Aorta (tissue), 5 donors: ENCODE measurements at places on chromosomes 11 and 22. TPM values are rescaled to one million over a fixed set of nuclear protein-coding genes. Genes with fewer than 3 reads are reported as not detected.

- no peak for DNase-seq
Measured at GRCh38 chr11:2471048-2471803, 26.4 kb downstream of the KCNQ1 start.

DNA sequence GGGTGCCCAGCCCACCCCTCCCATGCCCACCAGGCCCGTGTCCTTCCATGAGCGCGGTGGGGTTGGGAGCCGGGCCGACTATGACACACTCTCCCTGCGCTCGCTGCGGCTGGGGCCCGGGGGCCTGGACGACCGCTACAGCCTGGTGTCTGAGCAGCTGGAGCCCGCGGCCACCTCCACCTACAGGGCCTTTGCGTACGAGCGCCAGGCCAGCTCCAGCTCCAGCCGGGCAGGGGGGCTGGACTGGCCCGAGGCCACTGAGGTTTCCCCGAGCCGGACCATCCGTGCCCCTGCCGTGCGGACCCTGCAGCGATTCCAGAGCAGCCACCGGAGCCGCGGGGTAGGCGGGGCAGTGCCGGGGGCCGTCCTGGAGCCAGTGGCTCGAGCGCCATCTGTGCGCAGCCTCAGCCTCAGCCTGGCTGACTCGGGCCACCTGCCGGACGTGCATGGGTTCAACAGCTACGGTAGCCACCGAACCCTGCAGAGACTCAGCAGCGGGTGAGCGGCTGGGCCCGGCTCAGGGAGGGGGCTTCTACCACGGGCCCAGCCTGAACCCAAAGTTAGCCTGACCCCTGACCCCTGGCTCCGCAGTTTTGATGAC is 3.0 kb downstream of the PKP3 start:
- peak; percentile 78 for DNase-seq

- DNase-seq = no peak
Measured at GRCh38 chr11:2406878-2407410, 6.4 kb downstream of the TSSC4 start.

- no peak for DNase-seq
Measured at GRCh38 chr11:105953886-105954285, 68.2 kb downstream of the MSANTD4 start.

- DNase-seq = peak; percentile 57
Measured at GRCh38 chr11:86431258-86431657, 56.6 kb downstream of the CCDC81 start.

- peak; percentile 85 for DNase-seq
Measured at GRCh38 chr11:134224710-134225664, 516 bp downstream of the VPS26B start.

- no peak for DNase-seq
Measured at GRCh38 chr11:6472934-6473333, 807 bp downstream of the TRIM3 start.

GRCh38 chr11:120134931-120135228 is 3.0 kb downstream of the TRIM29 start:
- peak; percentile 64 for DNase-seq

GRCh38 chr22:45863981-45864751 is 112.8 kb downstream of the WNT7B start:
- DNase-seq = peak; percentile 90

GRCh38 chr11:62678433-62678769 is 472 bp downstream of the UBXN1 start:
- DNase-seq = no peak

- DNase-seq = peak; percentile 31
Measured at GRCh38 chr22:48084041-48084728, 1321.7 kb downstream of the TBC1D22A start.

The SLC22A8 gene
- total RNA-seq = not detected

The RIMBP3B gene
- not detected for total RNA-seq

The OR52A1 gene
- total RNA-seq = not detected

The OR5AS1 gene
- not detected for total RNA-seq

The CCDC89 gene
- total RNA-seq = 1.1 TPM

The APOA5 gene
- total RNA-seq = not detected

The XPNPEP3 gene
- total RNA-seq = 14.9 TPM
